ENCODE measurements at places on chromosomes 12 and 14.

GRCh38 chr14:65482757-65483438 lies 70.4 kb downstream of the FUT8 start:
- no peak for DNase-seq

- DNase-seq, result no peak
Measured at GRCh38 chr12:129657179-129657578, 246.6 kb downstream of the TMEM132D start.

DNA sequence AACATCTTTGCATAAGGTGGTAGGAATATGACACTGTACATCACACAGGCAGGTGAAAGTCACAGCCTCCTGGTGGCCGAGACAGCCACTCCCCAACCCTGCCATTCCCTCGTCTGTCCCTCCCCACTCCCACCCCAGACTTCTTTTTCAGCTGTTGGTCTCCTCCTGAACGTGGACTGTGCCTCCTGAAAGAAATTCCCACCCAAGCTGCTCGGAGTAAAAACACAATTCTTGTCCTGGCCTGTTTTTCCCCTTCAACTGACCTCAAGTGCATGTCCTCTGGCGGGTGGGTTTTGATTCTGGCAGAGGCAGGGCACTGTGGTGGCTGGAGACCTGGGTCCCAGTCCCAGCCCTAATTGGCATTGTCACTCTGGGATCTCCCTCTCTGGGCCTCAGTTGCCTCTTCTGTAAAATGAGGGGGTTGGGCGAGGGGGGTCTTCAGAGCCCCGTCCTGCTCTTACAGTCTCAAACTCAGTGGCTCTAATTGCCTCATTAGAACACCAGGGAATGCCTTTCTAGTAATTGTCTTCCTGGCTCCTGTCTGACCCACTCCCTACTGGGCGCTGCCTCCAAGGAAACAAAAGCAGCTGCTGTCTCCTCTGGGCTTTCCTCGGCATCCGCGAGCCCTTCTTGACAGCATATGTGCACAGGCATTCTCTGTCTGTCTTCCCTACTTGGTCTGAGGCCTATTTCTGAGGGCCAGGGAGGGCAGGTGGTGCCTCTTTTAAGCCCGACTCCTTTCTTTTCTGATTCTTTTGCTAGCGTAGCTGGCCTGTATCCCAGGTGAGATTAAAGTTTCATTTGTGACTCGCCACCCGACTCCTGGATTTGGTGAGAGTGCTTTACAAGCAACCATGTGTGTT lies 186.6 kb upstream of the RMST start:
- peak; percentile 82 for DNase-seq

DNA sequence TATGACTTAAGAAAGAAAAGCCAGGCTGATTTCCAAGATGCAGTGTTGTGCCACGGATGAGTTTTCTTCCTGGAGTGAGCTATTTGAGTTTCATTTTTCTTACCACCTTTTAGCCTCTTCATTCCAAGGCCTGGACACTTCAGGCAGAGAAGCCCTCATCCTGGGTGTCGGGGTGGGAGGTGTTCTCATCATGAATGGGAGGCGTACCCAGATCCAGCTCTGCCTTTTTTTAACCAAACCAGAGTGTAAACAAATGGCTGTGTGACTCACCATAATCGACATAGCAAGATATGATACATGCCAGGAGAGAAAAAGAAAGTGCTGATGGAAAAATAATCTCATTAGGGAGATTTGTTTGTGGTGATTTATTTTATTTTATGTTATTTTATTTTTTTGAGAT lies 79.9 kb downstream of the ARF6 start:
- DNase-seq, result no peak

DNA sequence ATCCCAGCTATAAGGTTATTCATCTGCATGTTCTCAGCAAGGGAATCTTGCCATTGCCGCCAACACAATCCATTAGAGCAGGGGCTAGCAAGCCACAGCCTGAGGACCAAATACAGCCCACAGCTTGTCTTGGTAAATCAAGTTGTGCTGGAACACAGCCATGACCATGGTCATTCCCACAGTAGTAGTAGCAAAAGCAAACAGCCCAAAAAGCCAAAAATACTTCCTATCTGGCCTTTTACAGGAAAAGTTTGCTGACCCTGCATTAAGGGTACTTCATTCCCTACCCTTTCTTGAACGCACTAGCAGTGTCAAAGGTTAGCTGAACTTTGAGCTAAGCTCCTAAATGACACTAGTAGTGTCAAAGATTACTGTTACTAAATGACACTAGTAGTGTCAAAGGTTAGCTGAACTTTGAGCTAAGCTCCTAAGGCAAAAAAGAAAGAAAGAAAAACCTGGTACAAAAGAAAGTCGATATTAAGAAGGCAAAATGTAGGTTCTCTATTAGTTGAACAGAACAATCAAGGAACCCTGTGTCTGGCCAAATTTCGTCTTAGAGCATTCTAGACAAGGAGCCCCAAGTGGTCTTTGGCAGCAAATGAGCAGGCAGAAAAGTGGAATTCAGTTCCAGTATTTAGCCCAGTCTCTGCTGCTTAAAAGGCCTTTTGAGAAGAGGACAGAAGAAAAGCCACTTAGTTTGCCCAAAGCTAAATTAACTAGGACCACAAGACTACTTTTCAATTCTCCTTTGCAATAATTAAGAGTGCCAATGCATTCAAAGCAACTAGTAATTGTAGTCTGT lies 67.7 kb downstream of the NT5DC3 start:
- no peak for DNase-seq

- DNase-seq, result no peak
Measured at GRCh38 chr14:28247491-28247890, 519.1 kb upstream of the FOXG1 start.

DNA sequence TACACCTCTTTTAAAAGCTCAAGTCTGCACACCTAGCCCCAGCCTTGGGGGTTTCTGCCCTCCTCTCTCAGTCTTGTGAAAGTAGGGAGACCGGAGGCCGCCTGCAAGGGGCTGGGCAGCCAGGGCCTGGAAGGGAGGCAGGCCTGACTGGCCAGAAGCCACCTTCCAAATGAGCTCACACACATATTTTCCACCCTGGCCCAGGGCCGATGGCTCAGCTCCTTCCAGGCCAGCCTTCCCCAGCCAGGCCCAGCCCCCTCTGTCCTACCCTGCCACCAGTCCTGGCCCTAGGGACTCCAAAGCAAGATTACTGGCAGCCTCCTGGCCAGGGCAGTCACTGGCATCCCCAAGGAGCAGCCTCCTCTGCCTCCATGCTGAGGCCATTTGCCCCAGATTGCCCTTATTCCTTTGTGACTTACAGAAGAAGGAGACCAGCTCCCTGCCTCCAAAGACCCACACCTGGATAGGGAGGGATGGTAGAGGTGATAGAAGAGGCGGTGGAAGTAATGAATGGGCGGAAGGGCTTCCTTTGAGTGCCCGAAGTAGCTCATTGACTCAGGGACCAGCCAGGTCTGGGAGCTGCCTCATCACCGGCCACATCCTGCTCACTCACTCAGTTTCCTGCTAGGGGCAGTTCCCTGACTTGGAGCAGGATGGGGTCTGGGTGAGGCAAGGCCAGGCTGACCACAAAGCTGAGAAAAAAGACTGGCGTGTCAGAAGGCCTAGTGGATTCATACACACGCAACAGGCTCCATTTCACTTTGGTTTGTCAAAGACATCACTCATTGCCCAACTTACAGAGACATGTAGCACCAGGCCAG lies 14.8 kb downstream of the MMP14 start:
- DNase-seq, result no peak

- DNase-seq, result no peak
Measured at GRCh38 chr14:100067971-100068959, 3.0 kb downstream of the EVL start.

GRCh38 chr14:35257809-35258208 lies 34.4 kb upstream of the PSMA6 start:
- DNase-seq, result no peak

GRCh38 chr12:26614011-26614616 lies 218.9 kb downstream of the ITPR2 start:
- peak; percentile 62 for DNase-seq
